Choroid plexus epithelial cell (primary cell): ENCODE measurements at places on chromosomes 7 and 10.
A peak's percentile ranks its signal among the peaks of the same experiment; 100 is the strongest.

DNA sequence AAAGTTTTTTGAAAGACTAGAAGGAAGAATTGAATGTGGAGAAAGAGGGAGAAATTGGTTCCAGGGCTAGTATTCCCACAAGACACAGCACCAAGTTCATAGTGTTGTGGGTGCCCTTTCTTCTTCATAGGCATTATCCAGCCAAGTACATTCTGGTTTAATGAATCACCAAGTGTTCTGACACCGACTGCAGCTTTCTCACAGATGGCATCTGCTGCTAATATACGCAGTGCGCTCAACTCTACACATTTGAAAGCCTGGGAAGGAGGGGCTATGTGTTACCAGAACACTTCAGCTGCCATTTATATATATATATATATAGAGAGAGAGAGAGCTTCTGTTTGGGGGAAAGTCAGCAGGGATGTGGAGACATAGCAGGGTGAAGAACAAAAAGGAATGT, 1168.4 kb downstream of the GATA3 start:
- peak; percentile 7 for DNase-seq

DNA sequence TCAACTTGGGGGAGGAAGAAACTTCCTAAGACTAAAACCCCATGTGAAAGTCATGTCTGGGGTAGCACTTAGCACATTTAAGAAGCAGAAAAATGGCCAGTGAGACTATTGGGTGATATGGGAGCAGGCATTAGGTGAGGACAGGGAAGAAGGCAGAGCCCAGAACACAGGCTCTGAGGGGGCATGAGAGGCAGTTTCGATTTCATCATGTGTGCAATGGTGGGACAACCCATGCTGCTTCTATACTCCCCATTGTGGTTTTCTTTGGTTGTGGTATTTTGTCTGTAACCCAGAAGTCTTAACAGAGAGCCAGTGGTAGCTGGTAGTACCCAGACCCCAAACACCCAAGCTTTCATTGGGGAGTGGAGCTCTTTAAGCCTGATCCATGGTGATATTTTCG, 752.0 kb downstream of the GRID1 start:
- DNase-seq = no peak

GRCh38 chr7:132526111-132526740, 50.0 kb downstream of the PLXNA4 start:
- DNase-seq = no peak

- no peak for DNase-seq
Measured at GRCh38 chr10:109957092-109957797, 33.9 kb upstream of the XPNPEP1 start.

DNA sequence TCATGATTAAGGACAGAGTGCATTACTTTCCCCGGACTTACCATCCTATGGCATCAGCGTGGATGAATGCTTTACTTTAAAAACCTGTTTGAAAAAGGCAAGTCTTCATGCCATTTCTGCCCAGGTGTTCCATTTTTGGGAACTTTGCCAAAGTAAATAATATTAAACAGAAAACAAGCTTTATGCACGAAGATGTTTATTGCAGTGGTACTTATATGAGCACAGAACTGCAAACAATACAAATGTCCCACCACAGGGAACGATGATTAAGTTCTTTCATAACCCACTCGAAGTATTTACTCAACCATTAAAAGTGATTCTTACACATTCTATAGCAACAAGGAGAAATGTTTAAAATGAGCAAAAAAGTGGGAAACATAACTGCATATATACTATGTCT, 109.7 kb upstream of the GDF10 start:
- DNase-seq = no peak

- peak; percentile 74 for DNase-seq
Measured at GRCh38 chr10:45000752-45001380, at the start of gene ZNF22. ZNF22 (plus strand) TSS chr10:45000923; CDS start chr10:45003369, 2,446 bp downstream.

- DNase-seq = no peak
Measured at GRCh38 chr10:98266647-98267046, 1.3 kb downstream of the LOXL4 start.

DNA sequence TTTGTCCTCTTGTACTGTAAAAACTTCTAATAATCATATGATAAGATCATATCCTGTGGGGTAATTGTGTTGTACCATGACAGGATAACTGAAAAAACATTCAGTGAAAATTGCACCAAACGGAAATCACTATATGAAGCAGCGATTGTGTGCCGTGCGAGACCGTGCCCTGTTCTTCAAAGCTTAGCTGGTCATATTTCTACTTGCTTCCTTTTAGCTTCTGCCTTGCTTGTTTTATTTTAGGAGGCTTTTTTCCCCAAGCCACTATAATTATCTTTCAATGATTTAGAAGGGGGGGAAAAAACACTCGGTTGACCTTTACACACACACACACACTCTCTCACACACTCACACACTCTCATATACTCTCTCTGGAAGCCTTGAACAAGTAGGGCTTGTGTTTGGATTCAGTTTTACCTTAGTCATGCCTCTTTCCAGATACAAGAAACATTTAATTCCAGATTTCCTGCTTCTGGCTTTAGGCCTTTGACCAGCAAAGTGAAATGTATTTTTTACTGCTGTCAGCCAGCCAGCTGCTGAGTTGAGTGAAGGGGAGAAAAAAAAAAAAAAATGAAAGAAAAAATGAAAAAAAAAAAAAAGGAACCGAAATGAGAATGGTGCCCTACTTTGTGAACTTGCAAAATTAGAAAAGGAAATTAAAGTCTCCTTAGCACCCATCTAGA, 181.4 kb downstream of the ARID5B start:
- DNase-seq = peak; percentile 66

DNA sequence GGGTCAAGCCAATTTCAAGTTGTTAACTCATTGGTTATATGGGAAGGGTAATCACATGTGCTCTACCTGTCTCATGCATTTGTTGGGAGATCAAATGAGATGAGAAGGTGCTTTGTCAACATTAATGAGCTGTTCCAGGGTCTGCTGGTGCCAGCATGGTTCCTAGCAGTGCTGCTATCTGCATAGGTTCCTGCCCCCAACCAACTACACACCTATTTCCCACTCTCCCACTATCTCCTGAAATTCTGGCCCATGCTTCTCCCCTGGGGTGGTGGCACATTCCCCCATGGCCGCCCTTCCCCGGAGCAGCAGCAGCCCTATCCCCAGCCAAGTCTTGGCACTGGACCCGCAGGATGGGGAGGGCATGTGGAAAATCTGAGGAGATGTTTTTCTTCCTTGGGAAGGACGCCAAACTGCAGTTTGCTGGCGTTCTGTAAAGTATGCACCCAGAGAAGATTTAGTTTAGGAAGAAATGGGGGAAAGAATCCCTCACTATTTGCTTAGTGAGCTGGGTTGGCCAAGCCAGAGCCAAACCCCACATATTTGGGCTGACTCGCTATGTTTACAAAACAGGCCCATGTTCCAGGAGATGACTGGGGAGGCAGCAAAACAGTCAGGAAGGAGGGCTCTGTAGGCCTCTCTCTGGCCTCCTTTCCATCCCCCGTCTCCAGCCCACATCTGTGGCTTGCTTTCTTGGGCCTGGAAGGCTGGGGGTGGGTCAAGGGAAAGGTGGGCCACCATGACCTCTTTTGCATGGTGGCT, 42.5 kb downstream of the PPP1R3C start:
- peak; percentile 78 for DNase-seq

- no peak for DNase-seq
Measured at GRCh38 chr7:137611606-137612005, 235.2 kb downstream of the DGKI start.

DNA sequence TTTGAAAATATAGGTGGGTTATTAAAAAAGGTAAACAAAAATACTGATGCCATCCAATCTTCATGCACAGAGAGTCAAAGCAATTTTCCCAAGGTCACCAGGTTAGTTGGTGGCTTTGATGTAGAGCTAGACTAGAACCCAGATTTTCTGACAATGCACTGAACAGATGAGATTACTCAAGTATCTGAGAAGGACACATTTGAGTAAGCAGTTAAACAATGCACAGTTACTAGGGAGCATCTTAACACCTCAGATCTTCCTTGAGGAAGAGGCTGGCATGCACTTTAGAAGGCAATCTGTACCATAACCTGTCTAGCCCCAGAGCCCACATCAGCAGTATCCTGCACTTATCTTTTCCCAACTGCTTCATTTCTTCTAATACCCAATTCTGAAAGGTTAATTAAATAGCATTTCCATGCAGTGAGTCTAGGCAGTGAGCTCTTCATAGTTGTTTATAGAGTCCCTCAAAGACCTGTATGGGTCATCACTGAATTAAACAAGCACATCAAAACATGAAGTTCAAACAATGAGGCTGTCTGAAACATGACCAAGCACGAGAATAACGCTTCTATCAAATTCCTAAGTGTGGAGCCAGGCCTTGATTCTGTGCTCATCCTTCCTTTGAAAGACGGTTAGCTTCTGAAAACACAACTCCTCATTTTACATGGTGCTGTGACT, 38.2 kb upstream of the ANK3 start:
- DNase-seq = peak; percentile 39

DNA sequence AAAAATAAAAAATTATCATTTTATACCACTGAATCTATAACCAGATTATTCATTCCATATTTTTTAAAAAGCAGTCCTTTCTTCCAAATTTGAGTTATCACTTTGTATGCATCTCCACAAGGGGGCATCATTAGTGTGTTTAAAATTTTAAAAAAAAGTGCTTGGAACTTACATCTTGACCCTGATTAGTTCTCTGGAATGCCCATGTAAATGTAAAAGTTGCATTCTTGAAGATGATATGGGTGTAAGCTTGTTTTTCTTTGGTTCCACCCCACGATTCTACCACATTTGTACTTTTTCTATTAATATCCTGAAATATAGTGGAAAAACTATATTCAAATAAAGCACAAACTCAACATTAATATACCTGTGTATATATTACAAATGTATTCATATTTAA, 144.9 kb downstream of the ELAPOR2 start:
- peak; percentile 33 for DNase-seq

- DNase-seq = no peak
Measured at GRCh38 chr7:50555594-50556140, 9.5 kb downstream of the DDC start.
